ENCODE measurements at places on chromosomes 6 and 20.

DNA sequence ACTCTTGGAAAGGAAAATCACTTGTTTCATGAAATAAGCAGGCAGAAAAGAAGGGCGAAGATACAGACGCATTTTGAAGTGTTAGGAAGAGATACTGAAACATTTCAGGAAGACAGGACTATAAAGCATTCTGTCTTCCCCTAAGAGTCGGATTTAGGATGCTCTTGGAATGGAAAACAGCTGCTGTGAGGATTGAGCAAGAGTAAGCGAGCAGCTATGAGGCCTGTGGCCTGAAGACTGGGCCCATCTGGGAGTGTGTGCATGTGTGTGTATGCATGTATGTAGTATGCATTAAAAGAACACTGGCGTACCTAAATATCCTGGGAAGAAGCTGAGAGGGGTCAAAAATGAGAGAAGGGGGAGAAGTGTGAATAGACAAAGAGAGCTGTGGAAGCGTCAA, 83.6 kb downstream of the SIM1 start:
- DNase-seq: no peak

- peak; percentile 28 for DNase-seq
Observed at GRCh38 chr6:30763618-30764489, 19.5 kb upstream of the IER3 start.

DNA sequence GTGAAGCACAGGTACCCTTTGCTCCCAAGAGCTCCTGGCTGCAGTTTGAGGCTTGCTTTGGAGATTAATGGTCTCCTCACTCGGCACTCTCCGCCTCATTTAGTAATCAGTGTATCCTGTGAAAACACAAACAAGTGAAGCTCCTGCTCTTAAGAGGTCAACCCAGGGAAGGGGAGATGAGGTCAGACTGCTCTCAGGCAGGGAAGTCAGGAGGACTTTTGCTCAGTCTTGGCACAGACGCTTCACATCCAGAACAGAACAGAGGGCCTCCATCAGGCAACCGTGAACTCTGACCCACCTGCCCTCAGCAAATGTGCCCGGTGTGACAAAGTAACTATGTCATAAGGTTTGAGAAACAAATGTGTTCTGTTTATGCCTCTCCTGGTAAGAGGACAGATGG, 428.8 kb upstream of the JARID2 start:
- DNase-seq: no peak

DNA sequence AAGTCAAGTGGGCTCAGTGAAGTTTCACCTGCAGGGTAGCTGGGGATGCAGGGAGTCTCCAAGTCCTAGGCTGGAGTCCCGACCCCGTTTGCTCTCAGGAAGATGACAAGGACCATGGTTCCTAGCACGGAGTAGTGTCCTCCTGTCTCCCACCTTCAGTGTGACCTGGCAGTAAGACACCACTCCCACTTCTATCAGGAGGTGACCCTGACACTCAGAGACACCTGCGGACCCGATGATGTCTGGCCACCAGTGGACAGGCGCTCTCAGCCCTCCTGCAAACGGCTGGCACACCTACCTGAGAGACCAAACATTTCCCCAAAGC, 1.1 kb downstream of the SOD2 start:
- DNase-seq: no peak

GRCh38 chr6:20669571-20670314, 135.5 kb downstream of the CDKAL1 start:
- no peak for DNase-seq

GRCh38 chr6:74510878-74511277, 695.0 kb downstream of the COL12A1 start:
- no peak for DNase-seq

DNA sequence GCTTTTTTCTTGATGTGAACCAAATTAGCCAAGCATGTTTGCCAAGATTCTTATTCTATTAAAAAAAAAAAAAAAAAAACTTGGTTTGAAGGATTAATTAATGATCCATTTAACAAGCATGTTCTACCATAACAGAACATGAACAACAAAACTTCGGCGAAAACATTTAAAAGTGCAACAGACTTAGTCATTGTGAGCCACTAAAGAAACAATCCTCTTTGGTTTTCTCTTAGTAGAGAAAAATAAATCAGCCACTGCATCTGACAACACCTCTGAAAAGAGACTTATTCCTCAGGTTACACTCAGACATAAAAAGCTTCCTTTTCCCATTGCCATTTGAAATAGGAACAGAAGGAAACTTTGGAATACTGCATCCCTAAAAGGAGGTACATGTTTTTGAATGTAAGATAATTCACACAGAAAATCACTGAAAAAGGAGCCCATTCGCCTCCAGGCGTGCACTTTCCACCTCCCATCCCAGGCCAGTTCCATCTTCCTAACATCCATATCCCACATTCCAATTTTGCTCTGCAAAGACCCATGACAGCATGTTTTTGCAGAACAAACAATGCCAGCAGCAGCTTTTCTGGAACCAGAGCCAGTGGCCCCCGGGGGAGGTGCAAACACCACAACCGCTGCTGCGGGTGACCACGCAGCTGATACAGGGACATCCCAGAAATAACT, 79.5 kb downstream of the ZMYND8 start:
- no peak for DNase-seq

DNA sequence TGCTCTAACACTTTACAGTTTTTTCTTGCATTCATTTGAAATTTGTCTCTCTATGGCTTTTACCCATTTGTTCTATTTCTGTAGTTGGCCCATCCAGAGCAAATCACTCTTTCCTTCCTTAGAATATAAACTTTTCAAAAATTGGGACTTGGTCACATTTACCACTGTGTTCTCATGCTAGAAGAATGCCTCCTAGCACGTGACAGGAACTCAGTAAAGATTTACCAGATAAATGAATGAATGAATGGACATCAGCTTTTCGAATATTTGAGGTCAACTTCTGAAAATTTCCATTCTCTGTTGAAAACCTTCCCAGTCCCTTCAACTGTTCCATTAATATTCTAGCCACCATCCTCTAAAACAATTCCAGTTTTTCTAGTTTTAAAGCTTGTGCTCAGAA, 294.5 kb downstream of the CD83 start:
- DNase-seq: no peak

DNA sequence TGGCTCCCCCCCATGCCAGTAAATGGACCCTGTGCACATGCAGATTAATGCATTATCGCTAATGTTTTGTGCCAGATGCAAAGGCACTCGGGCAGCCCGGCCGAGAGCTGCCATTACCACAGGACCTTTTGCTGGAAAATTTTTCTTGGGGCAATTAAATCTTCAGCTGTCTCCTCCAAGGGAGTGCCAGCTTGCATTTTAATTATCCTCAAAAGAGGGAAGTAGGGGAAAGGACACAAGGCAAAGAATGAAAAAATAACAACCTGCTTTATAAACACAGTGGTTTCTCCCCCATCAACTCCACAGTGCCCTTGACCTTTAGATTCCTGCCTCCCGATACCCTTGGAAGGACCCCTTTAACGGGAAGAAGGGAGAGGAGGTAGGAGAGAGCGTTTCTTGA, 48.2 kb downstream of the PDYN start:
- DNase-seq: no peak

- DNase-seq: no peak
Observed at GRCh38 chr20:44856856-44857448, 28.6 kb upstream of the YWHAB start.

GRCh38 chr6:78484198-78485064, 382.9 kb upstream of the IRAK1BP1 start:
- DNase-seq: no peak

- no peak for DNase-seq
Observed at GRCh38 chr6:45169815-45170214, 158.3 kb upstream of the RUNX2 start.

DNA sequence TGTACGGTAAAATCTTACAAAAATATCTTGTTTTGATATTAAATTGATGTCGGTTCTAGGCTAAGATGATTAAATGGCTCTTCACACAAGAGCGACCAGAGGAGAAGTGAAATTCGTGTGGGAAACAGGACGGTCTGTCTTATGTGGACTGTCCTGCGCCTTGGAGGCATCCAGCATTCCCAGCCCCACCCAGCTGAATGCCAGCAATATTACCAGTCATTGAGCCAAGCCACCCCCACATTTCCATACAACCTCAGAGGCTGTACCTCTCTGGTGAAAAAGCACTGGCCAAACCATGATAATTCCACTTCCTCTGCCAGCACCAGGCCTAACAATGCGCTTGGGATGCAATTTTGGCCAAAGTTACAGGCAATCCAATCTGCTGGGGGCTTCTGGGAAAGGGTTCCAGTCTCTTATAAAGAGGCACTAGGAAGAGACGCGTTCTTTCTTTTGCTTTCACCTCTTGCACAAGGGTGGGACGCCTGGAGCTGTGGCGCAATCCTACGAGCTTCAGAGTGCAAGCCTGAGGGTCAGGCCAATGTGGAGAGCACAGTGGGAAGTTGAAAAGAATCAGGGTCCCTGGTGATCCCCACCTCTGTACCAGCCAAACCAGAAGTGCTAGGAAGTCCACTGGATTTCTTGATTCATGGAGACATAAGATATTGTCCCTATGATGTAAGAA, 213.1 kb downstream of the PREX1 start:
- DNase-seq: no peak

DNA sequence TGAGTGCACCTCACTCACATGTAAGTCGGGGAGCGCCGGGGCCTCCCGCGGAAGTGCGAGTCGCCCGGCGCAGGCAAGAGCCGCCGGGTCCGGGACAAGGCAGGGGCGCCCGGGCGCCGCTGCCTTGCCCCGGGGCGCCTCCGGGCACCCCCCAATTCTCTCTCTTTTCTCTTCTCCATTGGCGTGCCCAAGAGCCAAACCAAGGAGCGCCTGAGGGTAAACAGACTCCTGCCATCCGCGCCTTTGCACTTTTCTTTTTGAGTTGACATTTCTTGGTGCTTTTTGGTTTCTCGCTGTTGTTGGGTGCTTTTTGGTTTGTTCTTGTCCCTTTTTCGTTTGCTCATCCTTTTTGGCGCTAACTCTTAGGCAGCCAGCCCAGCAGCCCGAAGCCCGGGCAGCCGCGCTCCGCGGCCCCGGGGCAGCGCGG, 36.8 kb downstream of the GNAS start:
- no peak for DNase-seq

GRCh38 chr20:36299459-36299858, 6.7 kb upstream of the DLGAP4 start:
- DNase-seq: no peak

GRCh38 chr6:30041821-30042220, 19.2 kb upstream of the POLR1H start:
- no peak for DNase-seq

- DNase-seq: no peak
Observed at GRCh38 chr20:47211036-47211435, 145.5 kb downstream of the ZMYND8 start.

GRCh38 chr6:123415844-123416468, 220.8 kb downstream of the TRDN start:
- no peak for DNase-seq

DNA sequence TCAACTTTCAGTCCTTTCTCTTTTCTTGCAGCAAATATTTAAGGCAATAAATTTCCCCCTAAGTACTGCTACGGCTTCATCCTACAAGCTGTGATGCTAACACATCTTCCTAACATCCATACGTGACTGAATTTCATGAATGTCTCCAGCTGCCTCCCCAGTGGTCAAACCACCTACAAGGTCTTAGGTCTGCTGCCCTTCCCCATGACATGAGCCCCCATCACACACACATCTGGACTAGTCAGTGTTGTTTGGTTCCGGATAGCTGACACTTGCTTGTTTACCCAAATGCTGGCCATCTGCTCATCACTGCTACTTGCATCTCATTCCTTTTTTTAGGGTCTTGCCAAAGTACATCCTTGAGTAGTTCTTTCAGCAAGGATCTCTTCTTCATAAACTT, 14.6 kb downstream of the RRBP1 start:
- no peak for DNase-seq

- no peak for DNase-seq
Observed at GRCh38 chr20:40160097-40160550, 528.9 kb downstream of the MAFB start.

GRCh38 chr6:39927159-39927558, 7.1 kb downstream of the MOCS1 start:
- DNase-seq: no peak

- DNase-seq: no peak
Observed at GRCh38 chr6:135390458-135390857, 107.1 kb downstream of the AHI1 start.

GRCh38 chr20:3038454-3038853, 5.0 kb upstream of the GNRH2 start:
- DNase-seq: no peak

DNA sequence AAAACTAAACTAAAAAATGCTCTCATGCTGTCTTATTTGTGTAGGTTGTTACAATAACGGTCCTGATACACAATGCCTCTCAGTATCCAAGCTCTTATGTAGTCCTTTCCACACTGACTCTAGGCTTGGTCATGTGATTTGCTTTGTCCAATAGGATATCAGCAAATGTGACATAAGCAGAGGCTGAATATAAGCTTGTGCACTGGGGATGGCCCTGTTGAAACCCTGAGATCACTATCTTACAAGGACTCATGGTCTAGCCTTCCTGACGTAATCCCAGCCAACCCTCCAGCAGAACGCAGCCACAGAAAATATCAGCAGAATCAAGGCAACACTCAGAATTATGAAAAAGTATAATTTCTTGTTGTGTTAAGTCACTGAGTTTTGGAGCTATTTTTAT, 145.1 kb upstream of the CCN2 start:
- DNase-seq: no peak

DNA sequence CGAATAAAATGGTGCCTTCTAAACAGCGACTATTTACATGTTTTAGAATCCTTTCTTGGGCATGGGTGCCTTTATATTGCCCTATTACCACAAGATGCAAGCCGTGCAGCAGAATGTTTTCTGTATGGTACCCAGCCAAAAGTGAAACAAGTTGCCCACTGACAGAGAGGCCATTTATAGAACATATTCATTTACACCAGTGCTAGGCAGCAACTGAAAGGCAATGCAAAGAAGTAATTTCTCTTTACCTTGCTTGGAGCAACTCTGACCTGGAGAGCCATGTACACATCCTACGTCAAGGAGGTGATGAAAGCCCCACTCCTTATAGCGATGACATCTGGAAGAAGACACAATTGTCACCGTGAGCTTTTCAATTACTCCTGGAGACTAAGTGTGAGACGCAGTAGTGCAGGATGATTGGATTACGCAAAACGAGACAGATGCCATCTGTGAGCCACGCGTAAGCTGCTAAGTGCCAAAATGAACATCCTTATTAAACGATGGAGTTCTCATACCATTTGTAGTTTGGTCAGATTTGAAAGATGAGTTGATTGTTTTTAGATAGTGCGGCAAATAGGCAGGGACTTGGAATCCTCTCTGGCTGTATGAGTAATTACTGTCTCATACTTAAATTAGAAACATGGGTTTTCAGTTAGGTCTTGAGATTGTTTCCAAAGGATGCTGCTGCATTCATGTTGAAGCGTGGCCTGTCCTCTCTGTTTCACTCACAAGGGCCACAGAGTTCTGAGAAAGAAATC, at the start of gene TMEM244:
Gene TMEM244 (minus strand): TSS at position 408 of the 758 bp plus-strand sequence. CDS start 127 bp downstream, at position 281.
- DNase-seq: no peak

GRCh38 chr6:111606620-111607115, 990 bp upstream of the TRAF3IP2 start:
- no peak for DNase-seq

GRCh38 chr6:63236398-63236817, 25.1 kb downstream of the FKBP1C start:
- no peak for DNase-seq

Data from D721Med (cell line).